ENCODE measurements at places on chromosomes 5 and 9. TPM values are rescaled to one million over a fixed set of nuclear protein-coding genes. Genes with fewer than 3 reads are reported as not detected.
A peak's percentile ranks its signal among the peaks of the same experiment; 100 is the strongest.

The SLC34A3 gene
- not detected for total RNA-seq

The MAST4 gene
- total RNA-seq, result 21.6 TPM

The PRDM9 gene
- total RNA-seq, result not detected

The PDE6A gene
- not detected for total RNA-seq

DNA sequence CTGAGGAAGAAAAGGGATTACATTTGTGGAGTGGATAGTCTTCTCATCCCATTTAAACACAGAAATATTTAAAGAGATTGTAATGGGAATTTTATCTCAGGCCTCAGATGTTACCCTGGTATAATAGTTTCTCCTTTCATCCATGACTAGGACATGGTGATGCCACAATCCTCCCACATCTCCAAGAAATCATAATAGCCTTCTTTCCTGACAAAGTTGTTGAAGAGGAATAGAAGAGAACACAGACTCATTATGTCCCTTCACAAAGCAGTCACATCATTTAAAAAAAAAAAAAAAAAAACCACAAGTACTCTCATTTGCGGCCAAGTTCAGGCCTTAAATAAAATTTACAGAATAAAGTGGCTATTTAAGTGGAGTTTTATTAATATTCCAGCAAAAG, 359.6 kb downstream of the DEPDC1B start:
- DNase-seq, result no peak

GRCh38 chr9:123608104-123608503, 252.1 kb downstream of the CRB2 start:
- no peak for DNase-seq

DNA sequence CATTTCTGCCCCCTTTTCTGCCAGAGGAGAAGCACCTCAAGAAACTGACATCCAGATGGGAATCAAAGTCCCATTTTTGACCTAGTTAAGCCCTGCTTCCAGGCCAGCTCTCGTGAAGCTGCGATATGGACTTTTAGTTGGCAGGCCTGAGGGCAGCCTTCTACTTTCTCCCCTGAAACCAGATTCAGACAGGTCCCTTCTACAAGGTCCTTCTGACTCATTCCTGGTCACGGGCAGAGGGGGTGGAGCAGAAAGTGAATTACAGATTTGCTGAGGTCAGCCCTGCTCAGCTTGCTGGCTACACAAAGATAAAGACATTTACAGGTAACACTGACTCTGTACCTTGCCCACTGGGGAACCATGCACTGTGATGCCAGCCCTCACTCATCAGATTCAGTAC, 52.8 kb upstream of the TUT7 start:
- no peak for DNase-seq

GRCh38 chr5:60223342-60223741, 329.8 kb upstream of the PDE4D start:
- no peak for DNase-seq

DNA sequence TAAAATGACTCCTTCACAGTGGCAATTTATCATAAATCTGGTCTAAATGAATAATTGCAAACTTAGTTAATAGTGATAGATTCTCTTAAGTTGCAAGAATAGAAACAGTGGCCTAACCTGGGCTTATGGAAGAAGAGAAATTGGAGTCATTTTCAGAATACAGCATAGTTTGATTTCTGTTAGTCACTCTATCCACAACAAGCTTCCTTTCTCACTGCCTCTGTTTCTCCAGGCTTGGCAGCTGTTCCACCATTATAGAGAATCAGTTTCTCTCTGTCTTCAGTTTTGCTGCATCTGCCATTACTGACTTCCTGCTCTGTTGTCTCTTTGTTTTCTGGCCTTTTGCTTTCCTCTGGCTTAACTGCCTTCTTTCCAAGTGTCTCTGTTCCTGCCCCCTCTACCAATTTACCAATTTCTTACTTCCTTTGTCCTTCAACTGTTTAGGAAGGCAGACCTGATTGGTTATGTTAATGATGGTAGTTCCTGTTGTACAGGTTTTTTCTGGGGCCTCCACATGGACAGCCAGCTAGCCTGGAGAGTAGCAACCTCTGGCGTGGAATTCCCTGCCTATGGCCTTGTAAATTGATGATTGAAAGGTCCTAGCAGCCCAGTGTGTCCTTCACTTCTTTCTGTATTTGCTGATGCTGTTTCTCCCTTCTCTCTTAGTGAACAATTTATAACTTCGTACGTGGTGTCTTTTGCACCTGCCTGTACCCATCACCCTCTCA, 75.9 kb upstream of the RASGRF2 start:
- DNase-seq, result no peak

GRCh38 chr9:111917201-111917600, 20.6 kb downstream of the UGCG start:
- DNase-seq, result no peak

GRCh38 chr5:176730815-176731475, 79.4 kb upstream of the UNC5A start:
- DNase-seq, result no peak

DNA sequence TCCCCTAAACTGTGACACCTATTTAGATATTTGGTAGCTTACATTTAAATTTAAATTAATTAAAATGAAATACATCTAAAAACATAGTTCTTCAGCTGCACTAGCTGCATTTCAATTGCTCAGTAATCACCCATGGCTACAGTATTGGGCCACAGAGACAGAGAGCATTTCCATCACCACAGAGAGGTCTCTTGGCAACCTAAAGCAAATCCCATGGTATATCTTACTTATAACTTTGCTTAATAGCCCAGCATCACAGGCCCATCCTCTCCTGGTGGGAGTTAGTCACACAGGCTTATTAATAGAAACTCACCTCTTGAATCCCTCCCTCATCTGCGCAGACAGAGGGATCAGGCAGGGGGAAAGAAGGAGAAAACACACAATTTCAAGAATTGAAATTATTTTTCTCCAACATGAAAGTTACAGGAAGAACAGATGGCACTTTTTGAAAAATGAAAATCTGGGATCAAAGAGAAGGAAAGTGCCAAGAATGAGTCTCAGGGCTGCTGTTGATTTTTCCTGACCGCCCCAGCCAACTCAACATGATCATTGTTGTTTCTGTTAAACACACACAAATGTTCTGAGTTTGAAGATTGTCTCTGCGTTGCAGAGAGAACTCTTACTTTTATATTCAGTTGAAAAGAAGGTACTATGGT, 144.6 kb downstream of the CMYA5 start:
- no peak for DNase-seq

DNA sequence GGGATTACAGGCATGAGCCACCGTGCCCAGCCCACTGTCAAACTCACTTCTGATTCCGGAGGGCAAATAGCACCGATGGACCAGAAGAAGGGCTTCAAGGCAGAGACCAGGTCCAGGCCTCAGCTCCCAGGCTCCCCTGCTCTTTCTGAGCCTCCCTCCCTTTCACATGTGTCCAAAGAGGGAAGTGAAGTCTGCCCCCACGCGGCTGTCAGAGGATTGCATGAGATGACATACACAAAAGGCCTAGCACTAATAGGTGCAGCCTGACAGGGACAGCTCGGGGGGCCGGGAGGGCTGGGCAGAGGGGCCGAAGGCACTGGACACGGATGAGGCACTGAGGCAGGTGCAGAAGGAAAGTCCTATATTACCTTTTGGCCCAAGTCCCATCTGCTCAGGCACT, 16.1 kb downstream of the FBP1 start:
- peak; percentile 49 for DNase-seq

- DNase-seq, result no peak
Observed at GRCh38 chr9:104073770-104074133, 20.4 kb upstream of the SMC2 start.

- no peak for DNase-seq
Observed at GRCh38 chr9:4932681-4933080, 52.4 kb upstream of the JAK2 start.

DNA sequence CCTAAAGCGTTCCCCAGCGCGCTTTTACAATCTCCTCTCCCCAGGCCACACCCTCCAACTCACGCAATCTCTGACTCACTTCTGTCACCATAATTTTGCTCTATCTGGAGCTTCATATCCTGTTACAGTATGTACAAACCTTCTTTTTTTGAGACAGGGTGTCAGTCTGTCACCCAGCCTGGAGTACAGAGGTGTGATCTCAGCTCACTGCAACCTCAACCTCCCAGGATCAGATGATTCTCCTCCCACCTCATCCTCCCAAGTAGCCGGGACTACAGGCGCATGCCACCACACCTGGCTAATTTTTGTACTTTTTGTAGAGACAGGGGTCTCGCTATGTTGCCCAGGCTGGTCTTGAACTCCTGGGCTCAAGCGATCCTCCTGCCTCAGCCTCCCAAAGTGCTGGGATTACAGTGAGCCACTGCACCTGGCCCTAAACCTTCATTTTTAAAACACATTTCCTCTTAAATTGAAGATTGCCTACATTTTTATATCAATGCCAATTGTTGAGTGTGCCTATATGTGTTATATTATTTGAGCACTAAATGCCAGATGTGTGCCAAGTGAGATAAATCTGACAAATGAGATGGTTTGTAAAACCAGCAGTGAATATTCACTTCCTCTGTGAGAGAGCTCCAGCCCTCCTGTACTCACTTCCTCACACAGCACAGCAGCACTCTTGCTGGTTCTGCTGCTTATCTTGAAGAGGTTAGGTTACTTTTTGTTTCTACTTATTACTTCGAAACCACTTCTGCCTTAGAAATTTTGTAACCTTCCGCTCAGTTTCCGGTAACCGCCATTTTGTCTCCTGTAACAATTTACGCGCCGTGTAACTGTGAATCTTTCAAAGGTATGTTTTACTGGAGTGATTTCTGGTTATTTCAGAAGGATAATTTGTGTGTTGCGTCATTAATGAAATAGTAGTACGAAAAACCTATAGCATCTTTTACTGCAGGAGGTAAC, 57.9 kb downstream of the DOCK8 start:
- peak; percentile 90 for DNase-seq

GRCh38 chr9:131266266-131267229, 9.8 kb downstream of the FAM78A start:
- peak; percentile 64 for DNase-seq

Data from activated CD8-positive, alpha-beta memory T cell treated with anti-CD3 and anti-CD28 coated beads, Interleukin-2, amount 10 ng/mL, durations not matched to agents 7 days and 5 days (primary cell).